ENCODE measurements at places on chromosomes 3 and 15.

GRCh38 chr15:90972133-90972532 is 17.4 kb downstream of the RCCD1 start:
- no peak for DNase-seq

- no peak for DNase-seq
These were observed 20.0 kb downstream of the ATRIP start for GRCh38 chr3:48466386-48467109.

GRCh38 chr15:90819850-90820249 is 48.5 kb upstream of the FURIN start:
- DNase-seq: no peak

DNA sequence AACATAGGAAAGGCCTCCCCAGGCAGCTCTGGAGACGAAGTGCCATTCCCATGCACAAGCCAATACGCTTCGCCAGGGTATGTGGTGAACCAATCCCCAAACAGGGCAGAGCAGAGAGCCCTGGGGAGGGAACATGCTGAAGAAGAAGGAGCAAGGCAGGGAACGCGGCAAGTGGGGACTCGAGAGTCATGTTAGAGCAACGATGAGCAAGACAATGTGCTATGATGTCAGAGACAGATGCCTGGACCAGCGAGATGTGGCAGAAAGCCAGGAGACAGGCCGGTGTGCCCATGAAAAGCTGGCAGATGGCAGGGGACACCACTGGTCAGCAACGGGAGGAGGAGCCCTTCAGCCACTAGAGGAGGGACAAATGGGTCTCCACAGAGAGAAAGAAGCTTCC is 39.6 kb downstream of the NIPA2 start:
- DNase-seq: no peak

- no peak for DNase-seq
These were observed 56.9 kb upstream of the DPH6 start for GRCh38 chr15:35602836-35603235.

DNA sequence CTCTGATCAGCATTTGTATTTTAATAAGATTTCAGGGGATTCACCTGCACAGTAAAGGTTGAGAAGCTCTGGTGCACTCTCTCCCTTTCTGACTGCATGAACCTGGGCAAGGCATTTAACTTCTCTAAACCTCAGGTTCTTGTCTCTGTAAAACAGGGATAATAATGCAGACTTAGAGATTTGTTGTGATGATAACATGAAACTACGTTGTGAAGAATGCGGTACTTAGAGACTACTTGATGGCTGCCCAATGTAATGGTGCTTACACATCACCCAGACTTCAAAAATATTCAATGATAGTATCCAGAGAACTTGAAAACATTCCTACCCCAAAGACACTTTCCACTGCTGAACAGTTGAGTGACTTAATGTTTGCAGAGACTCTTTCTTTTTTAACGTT is 19.8 kb upstream of the TNFSF10 start:
- DNase-seq: no peak

- DNase-seq: no peak
These were observed 172.0 kb downstream of the TCF12 start for GRCh38 chr15:57090496-57090859.

- DNase-seq: no peak
These were observed 258.6 kb upstream of the RASGRP1 start for GRCh38 chr15:38823263-38823662.

- DNase-seq: no peak
These were observed 24.5 kb upstream of the LIPC start for GRCh38 chr15:58407236-58407775.

DNA sequence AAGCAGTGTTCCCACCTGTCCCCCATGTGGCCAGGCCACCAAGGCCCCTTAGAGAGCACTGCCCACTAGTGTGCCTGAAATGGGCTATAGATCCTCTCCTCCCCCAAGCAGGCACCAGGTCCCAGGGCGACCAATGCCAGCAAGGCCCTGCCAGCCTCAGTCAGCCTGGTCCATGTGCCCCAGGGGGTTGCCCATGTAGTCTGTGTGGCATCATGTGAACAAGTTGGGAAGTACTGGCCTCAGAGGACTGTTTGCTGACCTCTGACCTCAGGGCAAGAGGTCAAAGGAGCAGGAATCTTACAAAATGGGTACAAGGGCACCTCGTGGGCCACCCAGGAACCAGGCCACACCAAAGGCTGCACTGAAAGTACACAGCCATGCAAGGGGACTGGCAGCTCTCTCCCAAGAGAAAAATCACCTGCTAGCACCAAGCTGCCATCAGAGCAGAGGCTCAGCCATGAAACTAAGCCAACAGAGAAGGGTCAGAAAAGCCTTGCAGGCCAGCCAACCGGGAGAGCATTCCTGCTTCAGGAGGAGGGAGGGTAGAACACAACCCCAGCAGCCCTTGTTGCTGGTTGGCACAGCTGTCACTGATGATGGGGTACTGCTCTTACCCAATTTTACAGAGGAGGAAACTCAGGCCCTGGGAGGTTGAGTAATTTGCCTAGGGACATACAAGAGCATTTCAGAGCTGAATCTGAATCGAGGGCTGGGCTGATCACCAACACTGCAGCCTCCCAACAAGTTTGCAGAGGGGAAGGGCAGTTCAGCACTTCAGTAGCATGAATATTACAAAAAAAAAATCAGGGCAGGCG is 5.2 kb upstream of the FURIN start:
- DNase-seq: no peak

- DNase-seq: no peak
These were observed 691 bp downstream of the SENP7 start for GRCh38 chr3:101512396-101512645.

Data from NCI-H1694 (cell line).